ENCODE measurements at places on chromosomes 4 and X.

GRCh38 chr4:188903986-188904385 is 764.7 kb downstream of the TRIML1 start:
- DNase-seq, result no peak

GRCh38 chr4:2796849-2797544 is 4.1 kb downstream of the SH3BP2 start:
- DNase-seq, result no peak

DNA sequence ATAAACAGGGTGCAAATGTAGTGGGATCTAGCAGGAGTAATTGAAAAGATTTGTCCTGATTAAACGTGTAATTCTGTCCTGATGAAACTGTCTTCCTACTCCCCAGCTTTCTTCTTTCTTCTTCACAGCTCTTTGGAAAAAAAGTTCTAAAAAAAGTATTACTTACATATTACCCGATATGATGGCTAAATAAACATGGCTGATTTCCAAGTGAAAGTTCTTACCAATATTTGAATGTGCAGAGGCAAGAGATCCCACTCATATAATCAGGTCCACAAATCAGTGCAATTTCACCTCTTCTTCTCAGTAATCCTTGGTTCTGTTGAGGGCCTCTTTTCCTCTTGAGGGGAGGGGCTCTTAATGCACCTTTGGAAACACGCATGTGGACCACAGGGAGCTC is 78.7 kb downstream of the ZNF827 start:
- no peak for DNase-seq

DNA sequence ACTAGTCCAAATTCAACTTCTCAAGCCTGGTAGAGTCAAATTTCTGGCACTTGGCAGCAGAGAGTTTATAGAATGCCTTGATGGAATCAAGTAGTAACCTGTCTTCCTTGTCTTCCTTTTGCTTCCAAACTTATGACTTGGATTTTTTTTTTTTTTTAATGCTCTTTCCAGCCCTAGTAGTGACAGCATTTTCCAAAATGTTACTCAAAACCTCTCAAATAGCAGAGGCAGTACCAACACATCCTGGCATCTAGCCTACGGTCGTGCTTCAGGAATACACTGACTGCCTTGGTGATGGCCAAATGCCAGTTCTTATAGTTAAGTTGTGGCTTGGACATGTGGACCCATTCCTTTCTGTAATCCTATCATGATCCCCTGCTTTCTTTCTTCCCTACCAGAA is 46.0 kb downstream of the GALNT7 start:
- DNase-seq, result no peak

GRCh38 chrX:33607042-33607595 is 395.8 kb upstream of the DMD start:
- no peak for DNase-seq

DNA sequence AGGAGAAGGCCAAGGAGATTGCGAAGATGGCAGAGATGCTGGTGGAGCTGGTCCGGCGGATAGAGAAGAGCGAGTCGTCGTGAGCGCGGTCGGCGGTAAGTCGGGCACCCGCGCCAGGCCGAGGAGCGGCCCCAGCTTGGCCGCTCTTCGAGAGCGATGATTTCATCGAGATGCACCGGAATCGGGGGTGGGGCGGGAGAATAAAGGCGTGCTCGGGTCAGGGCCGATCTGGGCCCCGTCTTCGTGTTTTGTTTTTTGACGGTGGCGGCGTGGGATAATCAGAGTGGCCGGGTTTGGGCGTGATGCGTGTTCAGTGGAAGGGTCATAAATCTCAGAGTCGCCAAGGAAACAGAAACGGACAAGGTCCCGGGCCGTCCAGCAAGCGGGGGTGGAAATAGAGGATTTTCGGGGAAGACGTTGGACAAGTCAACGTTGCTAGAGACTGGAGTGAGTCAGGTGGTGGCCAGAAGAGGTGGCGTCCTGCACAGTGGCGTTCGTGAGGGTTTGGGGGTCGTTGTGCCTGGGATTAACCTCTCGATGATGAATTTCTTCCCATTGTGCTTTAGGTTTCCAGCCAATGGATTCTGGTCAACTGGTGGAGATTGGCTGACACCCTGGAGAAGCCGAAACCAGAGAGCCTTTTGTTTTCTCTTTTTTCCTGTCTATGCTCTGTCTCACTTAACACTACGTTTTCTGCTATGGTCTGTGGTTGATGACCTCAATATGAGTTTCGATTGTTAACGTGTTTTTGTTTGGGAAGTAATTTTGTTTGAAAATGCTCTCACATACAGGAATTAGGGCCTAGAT is 882 bp downstream of the MRFAP1 start:
- DNase-seq, result no peak
